ENCODE measurements at places on chromosomes 6 and 20.

DNA sequence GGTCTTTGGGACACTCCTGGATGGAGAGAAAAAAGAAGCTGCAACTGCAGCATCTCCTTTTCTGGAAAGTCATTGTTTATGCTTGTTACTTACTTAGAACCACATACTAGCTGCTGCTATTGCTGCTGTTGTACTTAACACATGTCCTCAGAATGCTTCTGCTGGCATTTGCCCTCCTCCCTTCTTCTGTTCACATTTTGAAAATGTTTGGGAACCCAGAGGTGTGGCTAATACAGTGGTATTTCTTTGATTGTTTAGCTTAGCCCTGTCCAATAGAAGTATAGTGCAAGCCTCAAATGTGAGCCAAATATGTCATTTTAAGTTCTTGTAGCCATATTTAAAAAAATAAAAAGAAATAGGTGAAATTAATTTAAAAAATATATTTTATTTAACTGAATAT lies 8.4 kb downstream of the DTD1 start:
- DNase-seq = no peak

DNA sequence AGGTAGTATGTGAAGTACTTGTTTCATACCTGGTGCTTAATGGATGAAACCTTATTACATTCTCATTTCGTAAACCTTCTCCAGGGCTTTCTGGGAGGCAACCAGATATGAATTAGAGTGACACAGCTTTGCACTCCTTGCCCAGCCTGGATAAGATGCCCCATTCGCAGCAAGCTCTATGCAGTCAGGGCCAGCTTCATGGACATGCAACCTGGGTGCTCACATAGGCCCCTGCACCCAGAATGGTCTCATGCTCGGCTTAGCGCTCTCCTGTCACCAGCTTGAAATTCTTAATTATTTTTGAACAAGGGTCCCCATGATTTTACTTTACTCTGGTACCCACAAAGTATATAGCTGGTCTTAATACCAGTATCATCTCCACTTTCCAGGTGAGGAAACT lies 11.3 kb upstream of the PTGIS start:
- DNase-seq = no peak

- no peak for DNase-seq
Observed at GRCh38 chr6:50966986-50967385, 148.3 kb downstream of the TFAP2B start.

- no peak for DNase-seq
Observed at GRCh38 chr6:154815938-154816820, 83.0 kb downstream of the SCAF8 start.

DNA sequence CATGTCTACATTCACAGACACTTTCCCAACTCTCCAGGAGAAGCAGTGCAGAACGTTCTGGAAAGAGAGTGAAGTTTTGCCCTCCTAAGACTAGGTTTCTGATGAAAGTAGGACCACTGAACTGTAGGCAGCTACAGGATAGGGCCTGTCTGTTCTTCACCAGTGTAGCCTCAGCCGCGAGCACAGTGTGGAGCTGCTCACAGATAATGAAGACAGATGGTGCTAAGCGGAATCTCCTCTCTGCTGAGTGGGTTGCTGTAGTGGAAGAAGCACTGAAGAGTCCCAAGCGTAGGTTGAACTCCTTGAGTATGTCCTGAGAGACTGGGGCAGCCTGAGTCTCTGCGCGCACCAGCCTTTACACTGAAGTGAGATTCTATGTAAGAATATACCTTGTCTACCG lies 170.2 kb downstream of the PACRG start:
- no peak for DNase-seq

DNA sequence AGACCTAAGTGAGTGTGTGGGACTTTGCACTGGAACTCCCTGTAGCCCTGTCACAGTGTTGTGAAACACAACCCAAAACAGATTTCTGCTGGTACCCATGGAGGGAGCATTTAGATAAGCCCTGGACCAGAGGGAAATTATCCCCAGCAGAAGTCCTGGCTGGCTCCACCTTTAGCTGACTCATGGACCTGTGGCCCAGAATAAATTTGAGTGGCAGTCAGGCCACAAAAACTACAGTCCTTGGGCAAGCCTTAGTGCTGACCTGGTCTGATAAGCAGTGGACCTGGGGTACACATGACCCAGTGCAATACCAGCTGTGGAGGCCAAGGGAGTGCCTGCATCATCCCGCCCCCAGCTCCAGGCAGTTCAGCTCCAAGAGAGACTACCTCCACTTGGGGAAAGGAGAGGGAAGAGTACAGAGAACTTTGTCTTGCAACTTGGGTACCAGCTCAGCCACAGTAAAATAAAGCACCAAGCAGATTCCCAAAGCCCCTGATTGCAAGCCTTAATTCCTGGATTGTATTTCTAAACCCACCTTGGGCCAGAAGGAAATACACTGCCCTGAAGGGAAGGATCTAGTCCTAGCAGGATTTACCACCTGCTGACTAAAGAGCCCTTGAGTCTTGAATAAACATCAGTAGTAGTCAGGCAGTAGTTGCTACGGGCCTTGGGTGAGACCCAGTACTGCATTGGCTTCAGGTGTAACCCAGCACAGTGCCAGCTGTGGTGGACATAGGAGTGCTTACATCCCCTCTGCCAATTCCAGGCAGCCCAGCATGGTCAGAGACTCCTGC lies 140.4 kb upstream of the COL21A1 start:
- DNase-seq = no peak

- no peak for DNase-seq
Observed at GRCh38 chr6:121201105-121201504, 133.2 kb downstream of the TBC1D32 start.
